ENCODE measurements at places on chromosomes 13 and 19. TPM values are rescaled to one million over a fixed set of nuclear protein-coding genes. Genes with fewer than 3 reads are reported as not detected.
A peak's percentile ranks its signal among the peaks of the same experiment; 100 is the strongest.

Gene KLK10
- not detected for total RNA-seq

GRCh38 chr19:33772102-33772857, 24.4 kb upstream of the KCTD15 start:
- DNase-seq = no peak

GRCh38 chr13:43799191-43799590, 12.4 kb upstream of the ENOX1 start:
- DNase-seq = no peak

Gene ZNF813
- 3.4 TPM for total RNA-seq

DNA sequence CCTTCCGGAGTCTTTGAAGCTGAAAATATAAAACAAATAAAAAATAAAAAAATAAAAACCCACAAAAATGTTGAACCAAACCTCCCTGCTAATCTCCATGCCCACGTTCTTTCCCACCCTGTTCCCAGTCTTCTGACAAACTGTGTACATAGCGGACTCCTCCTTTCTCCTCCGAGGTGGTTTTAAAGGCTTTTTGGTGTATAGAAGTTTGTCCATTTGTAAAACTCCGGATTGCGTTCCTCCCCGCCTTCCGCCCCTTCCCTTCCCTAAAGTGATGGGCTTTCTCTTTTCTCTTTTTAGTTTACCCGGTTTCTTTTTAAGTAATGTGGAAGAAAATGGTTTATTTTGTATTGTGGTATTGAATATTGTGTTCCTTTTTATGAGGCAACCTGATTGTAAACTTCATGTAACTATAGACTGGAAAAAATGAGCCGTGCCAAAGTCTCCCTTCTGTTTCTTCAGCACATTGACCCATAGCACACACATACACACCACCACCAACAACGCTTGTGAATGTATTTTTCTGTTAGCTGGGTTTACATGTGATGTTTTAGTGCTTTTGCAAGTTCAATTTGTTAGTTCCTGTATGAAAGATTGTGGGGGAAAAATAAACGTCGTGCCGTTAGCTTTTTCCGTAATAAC, 4.4 kb downstream of the ZIC2 start:
- no peak for DNase-seq

DNA sequence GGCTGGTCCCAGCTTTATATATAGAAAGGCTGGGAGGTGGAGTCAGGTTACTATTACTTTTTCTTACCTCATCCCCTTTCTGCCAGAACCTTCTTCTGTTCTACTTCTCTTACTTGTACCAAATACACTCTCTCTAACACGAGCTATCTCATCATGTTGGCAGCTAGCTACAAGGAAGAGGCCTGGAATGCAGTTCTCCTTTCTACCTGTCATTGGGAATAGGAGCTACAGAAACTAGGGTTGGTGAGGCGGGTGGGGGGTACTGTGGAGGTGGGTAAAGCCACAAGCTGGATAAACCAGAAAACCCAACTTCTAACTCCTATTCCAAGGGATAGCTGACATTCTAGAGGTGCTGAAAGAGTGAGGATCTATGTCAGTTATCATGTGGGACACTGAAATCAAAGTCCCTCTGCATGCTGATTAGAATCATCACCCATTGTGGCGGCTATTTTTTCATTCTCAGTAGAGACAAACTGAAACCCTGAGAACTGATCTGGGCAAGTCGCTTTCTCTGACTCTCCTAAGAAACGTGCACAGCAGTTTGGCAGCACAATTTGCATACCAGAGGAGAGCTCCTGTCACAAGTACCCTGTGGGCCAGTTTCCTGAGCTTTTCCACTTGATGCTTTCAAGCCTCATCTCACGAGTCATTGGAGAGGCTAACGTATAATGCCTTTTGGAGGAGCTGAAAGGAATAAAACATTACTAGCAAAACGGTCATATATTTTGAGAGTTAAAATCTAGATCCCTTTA, 358.1 kb downstream of the ENOX1 start:
- DNase-seq = no peak

- no peak for DNase-seq
Observed at GRCh38 chr13:107968470-107968869, 246.9 kb downstream of the LIG4 start.

- no peak for DNase-seq
Observed at GRCh38 chr19:30682146-30682998, 310.2 kb downstream of the ZNF536 start.

GRCh38 chr13:21147827-21148226, 28.5 kb downstream of the SKA3 start:
- DNase-seq = no peak

Gene C1QTNF9
- not detected for total RNA-seq

DNA sequence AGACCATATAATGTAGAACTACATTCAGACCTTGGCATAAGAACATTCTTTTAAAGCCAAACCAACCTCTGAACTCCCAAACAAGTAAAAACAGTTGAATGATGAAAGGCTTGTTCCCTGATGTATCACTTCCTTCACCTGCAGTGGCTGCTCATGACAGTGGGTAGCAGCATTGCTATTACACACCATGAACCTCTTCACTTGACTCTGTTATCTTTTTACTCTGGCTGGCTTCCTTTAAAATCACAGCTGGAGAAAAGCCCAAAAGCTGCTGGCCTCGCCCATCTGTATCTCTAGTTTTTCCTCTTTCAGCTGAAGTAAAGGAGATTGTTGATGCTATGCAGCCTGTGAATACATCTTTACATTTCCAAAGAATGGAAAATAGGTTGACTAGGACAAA, 22.6 kb downstream of the THSD1 start:
- DNase-seq = no peak

DNA sequence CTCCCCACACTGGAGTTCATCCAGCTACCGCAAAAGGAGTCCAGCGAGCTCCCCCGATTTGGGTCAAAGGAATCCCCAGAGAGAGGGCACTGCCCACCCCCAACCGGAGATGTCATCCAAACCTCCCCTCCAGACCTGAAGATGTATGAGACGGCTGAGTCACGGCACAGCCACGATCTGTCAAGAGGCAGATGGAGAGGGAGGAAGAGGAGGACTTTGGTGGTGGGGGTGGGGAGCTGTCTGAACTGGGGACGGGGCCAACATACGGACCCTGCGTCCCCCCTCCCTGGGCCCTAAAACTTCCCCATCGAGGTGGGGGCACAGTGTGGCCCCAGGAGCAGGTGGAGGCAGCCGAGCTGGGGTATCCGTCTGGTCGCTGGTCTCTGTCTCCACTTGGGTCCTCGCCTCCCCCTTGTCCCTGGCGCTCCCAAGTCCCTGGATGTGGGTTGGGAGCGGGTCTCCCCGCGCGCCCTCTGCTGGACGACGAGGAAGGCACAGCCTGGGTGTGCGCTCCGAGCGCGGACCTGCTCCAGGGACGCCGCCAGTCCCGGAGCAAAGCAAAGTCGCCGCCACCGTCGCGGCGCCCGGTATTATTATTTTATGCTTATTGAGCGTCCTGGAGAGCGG, 3.8 kb downstream of the PDE4A start:
- peak; percentile 66 for DNase-seq

- DNase-seq = no peak
Observed at GRCh38 chr13:35496006-35496405, 19.5 kb upstream of the MAB21L1 start.

GRCh38 chr19:46901701-46902401, 41.1 kb downstream of the ARHGAP35 start:
- DNase-seq = no peak

GRCh38 chr13:101520672-101521071, 68.2 kb downstream of the ITGBL1 start:
- DNase-seq = peak; percentile 15

Gene IL17D
- 0.25 TPM for total RNA-seq

Gene IRGC
- not detected for total RNA-seq

Gene TMEM145
- 0.85 TPM for total RNA-seq

Gene PGLYRP2
- total RNA-seq = not detected

DNA sequence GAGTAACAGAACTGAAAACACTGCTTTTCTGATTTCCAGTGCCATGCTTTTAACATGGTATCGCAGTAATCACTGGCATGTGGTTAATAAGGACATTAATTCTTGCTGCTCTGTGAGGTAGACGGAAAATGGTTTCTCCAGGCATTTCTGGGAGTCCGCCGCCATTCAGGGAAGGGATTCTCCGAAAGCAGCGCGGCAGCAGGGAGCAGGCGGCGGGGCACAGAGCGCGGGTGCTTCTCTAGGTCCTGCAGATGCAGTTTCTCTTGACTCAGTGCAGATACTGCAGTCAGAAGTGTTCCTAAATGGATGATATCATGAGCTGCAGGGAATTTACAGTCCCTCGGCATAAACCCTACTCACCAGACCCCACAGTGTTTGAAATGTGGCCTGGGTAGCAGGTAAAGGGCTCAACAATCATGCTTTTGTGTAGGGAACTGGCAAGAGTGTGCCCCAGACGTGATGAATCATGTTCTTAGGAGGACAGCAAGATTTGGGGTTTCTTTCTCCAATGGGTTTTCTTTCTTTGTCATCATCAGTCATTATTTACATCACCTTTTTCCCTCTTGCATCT, 338.6 kb upstream of the ARGLU1 start:
- DNase-seq = no peak
